HS-5 (cell line): ENCODE measurements at places on chromosomes 16 and 17.

DNA sequence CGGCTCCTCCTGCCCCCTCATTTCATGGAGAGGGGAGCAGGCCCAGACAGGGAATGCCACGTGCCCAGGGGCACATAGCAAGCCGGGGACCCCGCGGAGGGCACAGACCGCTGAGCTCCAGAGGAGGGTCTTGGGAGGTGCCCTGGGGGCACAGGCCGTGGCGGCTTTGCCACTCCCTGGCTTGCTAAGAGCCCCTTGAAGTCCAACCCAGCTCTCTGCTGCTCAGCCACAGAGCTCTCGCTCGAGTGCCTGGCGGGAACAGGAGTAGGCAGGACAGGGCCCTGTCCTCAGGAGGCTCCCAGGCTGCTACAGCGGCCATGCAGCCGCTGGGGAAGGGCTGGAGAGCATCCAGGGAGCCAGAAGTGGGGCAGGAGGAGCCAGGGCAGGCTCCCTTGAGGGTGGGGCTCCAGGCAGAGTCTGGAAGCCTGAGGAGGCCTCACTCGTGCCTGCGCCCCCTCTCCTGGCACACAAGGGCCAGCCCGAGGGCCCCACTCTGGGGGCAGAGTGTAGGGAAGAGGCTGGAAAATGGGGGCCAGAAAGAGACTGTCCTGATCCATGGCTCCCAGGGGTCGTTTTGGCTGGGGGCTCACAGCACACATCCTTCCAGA lies 4.4 kb upstream of the RAB26 start:
- DNase-seq = no peak

GRCh38 chr17:70327279-70327678 lies 157.9 kb downstream of the KCNJ2 start:
- no peak for DNase-seq

- DNase-seq = no peak
Observed at GRCh38 chr16:19138601-19139000, 24.8 kb downstream of the ITPRIPL2 start.

- no peak for DNase-seq
Observed at GRCh38 chr17:14359163-14360020, 58.5 kb downstream of the HS3ST3B1 start.

DNA sequence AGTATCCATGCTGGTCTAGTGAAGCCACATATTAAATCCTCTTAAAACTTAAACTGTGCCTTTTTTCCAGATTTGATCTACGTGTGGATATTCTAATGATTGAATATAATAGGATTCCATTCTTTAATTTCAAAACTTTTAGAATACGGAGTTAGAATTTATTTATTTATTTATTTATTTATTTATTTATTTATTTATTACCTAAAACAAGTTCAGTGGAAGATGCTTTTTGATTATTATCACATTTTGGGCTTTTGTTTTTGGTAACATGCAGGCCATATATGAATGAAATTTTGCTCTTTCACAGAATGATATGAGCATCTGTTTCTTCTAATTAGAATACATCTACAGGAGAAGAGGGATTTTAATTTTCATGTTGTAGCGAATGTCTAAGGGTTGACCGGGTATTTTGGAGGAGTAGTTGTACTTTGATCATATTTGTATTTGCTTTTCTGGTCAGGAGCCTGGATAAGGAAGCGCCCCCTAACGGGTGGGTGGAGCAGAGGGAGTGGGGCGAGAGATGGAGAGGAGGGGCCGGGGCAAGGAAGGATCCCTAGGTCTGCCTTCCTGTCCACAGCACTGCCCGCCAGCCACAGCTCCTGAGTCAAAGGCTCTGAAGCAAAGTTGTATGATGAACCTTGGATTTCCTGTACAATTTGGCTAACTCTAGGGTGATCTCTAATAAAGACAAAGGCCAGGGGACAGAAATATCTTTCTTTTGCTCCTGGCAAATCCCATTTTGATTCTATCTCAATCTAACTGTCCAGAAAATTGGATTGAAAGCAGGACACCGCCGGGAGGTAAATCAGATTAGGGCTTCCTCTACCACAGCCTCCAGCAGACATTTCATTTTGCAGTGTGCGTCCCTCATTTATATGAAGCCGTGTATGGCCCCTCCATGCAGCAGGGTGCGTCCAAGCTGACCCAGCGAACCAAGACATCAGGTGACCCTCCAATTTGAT lies 149.1 kb downstream of the PRKCA start:
- no peak for DNase-seq

GRCh38 chr17:63772801-63773271 lies 561 bp downstream of the CCDC47 start:
- no peak for DNase-seq

DNA sequence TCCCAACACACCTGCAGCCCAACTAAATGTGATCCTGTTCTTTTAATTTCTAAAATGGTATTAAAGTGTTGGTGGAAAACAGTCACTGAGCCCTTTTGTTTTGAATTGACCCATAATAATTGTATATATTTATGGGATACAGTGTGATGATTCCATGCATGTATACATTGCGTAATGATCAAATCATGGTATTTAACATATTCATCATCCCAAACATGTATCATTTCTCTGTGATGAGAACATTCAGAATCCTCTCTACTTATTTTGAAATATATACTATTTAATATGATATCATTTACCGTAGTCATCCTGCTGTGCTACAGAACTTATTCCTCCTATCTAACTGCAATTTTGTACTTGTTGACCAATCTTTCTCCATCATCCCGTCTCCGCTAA lies 14.0 kb upstream of the MYH10 start:
- no peak for DNase-seq

- DNase-seq = no peak
Observed at GRCh38 chr17:56109836-56110235, 43.4 kb upstream of the ANKFN1 start.

DNA sequence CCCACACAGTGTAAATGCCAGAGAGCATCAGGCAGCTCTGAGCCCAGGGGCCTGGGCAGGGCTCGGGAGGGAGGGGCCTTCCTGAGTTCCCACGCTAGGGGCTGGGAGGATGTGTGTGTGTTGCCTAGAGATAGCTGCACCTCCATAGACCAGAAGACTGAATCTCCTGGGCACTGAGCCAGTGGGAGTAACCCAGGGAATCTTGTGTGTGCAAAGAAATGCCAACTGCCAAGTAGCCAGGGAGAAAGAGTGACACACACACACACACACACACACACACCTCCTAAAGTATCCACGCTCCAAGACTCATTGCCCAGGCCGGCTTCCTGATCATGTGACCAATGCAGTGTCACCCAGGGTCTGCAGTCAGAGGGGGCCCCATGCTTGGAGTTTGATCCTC lies 166.2 kb upstream of the RPL38 start:
- no peak for DNase-seq

GRCh38 chr16:88921591-88921990 lies 55.1 kb upstream of the PABPN1L start:
- DNase-seq = no peak

- no peak for DNase-seq
Observed at GRCh38 chr16:85396879-85397871, 215.9 kb upstream of the GSE1 start.

DNA sequence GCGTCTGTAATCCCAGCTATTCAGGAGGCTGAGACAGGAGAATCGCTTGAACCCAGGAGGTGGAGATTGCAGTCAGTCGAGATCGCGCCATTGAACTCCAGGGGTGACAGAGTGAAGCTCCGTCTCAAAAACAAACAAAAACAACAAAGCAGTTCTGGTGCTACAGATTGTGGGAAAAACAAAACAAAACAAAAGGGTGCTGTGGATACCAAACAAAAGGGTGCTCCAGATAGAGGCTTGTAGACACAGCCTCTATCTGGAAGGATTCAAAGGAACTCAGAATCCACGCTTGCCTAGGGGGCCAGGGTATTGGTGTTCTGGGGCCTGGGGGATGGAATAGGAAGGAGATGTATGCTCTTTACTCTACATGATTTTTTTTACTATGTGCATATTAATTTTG lies 2.5 kb downstream of the MYLK3 start:
- no peak for DNase-seq

GRCh38 chr16:81437865-81438264 lies 6.7 kb upstream of the CMIP start:
- DNase-seq = no peak

GRCh38 chr16:73000020-73000906 lies 47.7 kb downstream of the ZFHX3 start:
- no peak for DNase-seq

DNA sequence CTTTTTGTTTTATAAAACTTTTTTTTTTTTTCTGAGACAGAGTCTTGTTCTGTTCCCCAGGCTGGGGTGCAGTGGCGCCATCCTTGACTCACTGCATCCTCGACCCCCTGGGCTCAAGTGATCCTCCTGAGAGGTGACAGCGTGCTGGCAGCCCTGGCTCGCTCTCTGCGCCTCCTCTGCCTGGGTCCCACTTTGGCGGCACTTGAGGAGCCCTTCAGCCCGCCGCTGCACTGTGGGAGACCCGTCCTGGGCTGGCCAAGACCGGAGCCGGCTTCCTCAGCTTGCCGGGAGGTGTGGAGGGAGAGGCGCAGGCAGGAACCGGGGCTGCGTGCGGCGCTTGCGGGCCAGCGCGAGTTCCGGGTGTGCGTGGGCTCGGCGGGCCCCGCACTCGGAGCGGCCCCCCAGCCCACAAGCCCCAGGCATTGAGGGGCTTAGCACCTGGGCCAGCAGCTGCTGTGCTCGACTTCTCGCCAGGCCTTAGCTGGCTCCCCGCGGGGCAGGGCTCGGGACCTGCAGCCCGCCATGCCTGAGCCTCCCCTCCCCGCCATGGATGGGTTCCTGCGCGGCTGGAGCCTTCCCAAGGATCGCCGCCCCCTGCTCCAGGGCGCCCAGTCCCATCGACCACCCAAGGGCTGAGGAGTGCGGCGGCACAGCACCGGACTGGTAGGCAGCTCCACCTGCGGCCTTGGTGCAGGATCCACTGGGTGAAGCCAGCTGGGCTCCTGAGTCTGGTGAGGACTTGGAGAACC lies 49.6 kb upstream of the HELZ start:
- DNase-seq = no peak

DNA sequence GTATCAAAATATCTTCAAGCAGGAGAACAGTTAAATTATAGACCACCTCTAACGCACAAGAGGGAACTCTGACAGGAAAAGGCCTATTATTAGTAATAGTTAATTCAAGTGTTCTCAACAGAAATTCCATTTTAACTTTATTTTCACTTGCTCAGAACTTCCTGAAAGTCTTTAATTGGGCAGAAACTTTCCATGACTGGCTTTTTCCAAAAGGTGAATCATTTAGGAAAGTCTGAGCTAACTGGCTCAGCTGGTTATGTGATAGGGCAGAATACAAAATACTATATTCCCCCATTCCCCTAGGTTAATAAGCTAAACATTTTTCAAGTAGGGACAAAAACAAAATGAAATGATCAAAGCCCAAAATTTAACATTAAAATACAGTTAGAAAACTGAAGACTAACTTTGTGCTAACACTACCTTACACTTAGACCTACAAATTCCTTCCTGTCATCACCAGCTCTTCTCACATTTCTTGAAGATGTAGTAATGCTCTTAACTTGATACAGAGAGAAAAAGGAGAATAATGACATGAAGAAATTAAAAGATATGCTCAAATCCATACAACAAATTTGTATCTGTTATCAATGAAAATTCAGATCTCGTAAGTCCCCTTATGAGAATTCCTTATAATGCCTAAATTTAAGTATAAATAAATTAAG lies 31.0 kb downstream of the CFDP1 start:
- no peak for DNase-seq

DNA sequence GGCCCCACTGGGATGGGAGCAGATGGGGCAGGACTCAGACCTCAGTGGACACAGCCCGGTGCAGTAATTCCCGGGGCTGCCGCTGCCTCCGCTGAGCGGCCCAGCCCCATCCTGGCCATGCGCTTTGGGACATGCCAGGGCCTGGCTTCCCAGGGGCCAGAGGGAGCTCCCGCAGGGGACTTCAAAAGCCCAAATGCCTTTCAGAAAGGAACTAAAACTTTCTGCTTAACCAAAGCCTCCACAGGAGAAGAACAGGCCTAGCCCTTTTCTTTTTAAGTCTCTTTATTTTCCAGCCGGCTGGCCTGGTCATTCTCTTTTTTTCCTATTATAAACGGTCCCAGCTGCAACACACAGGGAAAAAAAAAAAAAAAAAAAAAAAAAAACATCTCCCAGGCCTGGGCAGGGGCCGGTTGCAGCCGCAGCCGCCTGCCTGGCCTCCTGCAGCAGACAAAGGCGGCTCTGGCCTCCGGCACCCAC lies 10.7 kb upstream of the ZNF423 start:
- DNase-seq = no peak

DNA sequence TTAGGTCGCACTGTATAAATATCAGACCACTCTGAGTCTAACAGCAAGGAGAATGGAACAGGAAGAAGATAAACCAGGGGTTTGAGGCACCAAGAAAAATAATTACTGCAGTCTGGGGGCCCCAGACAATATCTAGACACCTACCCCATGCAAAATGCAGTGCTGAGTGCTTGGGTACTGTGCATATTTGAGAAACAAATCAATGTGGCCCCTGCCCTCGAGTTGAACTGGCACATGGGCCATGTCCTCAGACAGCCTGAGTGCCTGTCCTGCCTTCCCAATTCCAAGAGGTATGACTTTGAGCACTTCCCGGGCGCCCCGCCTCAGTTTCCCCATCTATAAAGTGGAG lies 6.2 kb upstream of the CIITA start:
- DNase-seq = no peak

- no peak for DNase-seq
Observed at GRCh38 chr16:75580-76501, 2.2 kb upstream of the MPG start.

DNA sequence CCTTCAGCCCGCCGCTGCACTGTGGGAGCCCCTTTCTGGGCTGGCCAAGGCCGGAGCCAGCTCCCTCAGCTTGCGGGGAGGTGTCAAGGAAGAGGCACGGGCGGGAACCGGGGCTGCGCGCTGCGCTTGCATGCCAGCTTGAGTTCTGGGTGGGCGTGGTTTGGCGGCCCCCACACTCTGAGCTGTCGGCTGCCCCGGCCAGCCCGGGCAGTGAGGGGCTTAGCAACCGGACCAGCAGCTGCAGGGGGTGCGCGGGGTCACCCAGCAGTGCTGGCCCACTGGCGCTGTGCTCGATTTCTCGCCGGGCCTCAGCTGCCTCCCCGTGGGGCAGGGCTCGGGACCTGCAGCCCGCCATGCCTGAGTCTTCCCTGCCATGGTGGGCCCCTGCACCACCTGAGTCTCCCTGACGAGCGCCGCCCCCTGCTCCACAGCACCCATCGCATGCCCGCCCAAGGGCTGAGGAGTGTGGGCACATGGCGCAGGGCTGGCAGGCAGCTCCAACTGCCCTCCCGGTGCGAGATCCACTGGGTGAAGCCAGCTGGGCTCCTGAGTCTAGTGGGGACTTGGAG lies 17.0 kb downstream of the PRR11 start:
- no peak for DNase-seq

- no peak for DNase-seq
Observed at GRCh38 chr16:16139806-16140205, 83.5 kb downstream of the ABCC6 start.

GRCh38 chr17:81510785-81511553 lies 1.6 kb downstream of the ACTG1 start:
- no peak for DNase-seq

DNA sequence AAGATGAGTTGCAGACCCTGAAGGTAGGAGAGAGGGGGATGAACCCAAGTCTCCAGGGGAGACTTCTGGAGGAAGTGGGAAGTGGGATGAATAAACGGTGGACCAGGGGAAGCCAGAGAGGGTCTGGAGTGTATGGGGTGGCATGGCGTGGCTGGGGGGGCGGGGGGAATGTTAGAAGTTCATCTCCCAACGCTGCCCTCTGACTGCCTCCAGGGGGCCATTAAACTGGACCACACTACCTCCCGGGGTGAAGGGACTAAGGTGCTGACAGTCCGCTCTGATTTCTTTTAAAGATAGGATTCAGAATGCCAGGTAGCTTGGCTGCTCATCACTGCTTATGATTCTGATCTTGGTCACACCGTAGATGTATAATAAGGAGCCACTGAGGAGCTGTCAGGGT lies 21.2 kb downstream of the ST3GAL2 start:
- DNase-seq = no peak
